ENCODE measurements at places on chromosomes 2 and 18.

DNA sequence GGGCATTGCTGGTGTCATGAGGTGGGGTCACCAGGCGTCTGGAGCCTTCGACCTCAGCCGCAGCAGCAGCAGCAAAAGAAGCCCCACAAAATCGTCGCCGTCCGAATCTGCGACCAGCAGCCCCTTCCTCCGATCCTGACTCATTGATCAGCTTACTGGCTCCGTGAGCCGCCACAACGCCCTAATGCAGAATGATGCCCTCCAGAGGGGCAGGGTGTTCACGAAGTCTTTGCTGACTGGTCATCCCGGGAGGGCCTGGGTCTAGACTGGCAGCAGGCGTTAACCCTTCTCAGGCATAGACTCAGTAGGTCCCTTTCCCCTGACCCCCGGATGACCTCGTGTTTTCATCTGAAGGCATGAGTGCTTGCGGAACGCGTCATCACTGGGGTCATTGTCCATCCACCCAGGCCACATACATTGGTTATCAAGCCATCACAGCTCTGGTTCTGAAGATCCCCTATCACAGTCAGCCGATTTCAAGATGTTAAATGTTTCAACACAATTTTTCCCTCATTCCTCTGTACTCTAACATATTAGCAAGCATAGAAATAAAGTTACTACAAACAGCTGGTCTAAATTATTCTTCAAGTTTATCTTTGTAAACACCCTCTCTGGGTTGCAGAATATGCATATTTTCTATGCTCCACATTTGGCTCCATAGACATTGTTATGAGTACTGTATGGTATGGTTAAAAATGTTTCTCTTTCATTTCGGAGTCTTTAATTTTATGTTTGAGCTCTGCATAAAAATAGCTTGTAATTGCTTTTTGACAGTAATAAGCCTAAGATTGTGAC lies 83.3 kb upstream of the SALL3 start:
- no peak for DNase-seq

- DNase-seq, result no peak
Observed at GRCh38 chr18:48693625-48694262, 154.9 kb downstream of the CTIF start.

GRCh38 chr18:35695803-35696202 lies 114.3 kb downstream of the GALNT1 start:
- DNase-seq, result no peak

DNA sequence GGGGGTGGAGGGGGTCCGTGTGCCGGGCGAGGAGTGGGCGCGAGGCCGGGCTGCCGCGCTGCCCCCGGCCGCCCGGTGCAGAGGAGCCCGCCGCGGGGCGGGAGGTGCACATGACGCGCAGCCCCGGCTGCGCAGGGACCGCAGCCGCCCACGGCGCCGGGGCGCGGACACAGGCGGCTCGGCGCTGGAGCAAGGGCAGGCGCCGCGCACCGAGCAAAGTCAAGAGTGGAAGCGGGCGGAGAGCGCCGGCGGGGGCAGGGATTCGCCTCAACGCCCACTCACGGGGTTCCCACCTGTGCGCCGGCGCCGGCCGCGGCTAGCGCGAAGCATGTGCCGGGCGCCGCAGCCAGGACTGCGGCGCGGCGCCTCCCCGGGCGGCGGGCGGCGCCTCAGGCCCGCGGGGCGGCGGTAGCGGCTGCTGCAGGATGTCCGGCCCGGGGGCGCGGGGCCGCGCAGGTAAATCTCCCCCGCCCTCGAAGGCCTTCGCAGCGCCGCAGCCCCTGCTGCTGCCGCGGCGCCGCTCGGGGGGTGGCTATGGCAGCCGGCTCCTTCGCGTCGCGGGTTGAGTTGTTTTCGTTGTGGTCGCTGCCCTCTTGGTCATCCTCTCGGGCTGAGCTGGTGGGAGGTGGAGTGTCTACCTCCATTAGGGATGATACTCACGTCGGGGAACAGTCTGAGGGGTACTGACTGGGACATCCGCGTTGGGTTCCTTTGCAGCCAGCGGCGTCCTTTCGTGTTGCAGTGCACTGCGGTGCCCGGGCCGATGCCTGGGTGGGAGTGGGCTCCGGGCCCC lies 216.3 kb upstream of the DTNA start:
- peak; percentile 39 for DNase-seq

DNA sequence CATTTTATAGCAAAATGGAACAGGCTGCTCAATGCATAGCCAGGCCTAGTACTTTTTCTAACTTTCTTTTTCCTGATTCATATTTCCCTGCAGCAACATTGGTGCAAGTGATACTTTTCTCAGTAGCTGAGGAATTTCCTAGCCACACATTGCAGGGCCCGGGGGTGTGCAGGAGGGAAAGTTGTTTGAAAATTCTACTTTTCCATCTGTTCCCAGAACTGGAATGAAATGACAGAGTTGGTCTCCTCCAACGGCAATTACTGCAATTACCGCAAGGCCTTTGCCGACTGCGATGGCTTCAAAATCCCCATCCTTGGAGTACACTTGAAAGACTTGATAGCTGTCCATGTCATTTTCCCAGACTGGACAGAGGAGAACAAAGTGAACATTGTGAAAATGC lies 50.5 kb downstream of the RASGRP3 start:
- DNase-seq, result no peak

- DNase-seq, result no peak
Observed at GRCh38 chr2:196086517-196087368, 18.1 kb upstream of the DNAH7 start.
